ENCODE measurements at places on chromosomes 16 and 17.
A peak's percentile ranks its signal among the peaks of the same experiment; 100 is the strongest.

GRCh38 chr16:14489460-14489859, 140.6 kb downstream of the PARN start:
- DNase-seq: peak; percentile 37

- no peak for DNase-seq
These were observed 397 bp downstream of the CDC42EP4 start for GRCh38 chr17:73311428-73311780.

GRCh38 chr17:69724238-69724637, 309.7 kb downstream of the MAP2K6 start:
- no peak for DNase-seq

DNA sequence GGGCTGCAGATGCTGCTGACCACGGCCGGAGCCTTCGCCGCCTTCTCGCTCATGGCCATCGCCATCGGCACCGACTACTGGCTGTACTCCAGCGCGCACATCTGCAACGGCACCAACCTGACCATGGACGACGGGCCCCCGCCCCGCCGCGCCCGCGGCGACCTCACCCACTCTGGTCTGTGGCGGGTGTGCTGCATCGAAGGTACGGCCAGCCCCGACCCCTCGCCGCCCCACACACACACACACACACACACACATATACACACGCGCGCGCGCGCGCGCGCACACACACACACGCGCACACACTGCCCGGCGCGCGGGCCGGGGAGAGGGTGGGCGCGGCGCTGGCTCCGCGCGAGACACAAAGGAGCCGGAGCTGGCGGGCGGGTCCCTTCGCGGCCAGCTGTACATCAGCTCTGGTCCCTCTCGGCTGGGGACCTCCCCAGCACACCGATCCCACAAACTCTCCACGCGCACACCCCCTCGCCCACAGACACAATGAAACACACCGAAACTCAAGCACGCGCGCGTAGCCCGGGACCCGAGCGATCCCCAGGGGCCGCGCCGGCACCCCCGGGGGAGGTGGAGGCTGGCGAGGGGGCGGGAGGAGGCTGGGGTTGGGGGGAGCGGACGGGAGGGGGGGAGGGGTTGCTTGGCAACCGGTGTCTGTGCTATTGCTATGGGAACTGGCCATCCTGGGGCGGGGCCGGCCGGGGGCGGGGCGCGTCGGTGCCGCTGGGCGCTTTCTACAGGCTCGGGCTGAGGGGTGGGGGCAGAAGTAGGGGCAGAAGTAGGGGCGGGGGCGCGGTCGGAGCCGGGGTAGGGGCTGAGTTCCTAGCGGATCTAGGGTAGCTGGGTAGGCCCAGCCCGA, 658 bp downstream of the CACNG4 start:
- DNase-seq: peak; percentile 75

DNA sequence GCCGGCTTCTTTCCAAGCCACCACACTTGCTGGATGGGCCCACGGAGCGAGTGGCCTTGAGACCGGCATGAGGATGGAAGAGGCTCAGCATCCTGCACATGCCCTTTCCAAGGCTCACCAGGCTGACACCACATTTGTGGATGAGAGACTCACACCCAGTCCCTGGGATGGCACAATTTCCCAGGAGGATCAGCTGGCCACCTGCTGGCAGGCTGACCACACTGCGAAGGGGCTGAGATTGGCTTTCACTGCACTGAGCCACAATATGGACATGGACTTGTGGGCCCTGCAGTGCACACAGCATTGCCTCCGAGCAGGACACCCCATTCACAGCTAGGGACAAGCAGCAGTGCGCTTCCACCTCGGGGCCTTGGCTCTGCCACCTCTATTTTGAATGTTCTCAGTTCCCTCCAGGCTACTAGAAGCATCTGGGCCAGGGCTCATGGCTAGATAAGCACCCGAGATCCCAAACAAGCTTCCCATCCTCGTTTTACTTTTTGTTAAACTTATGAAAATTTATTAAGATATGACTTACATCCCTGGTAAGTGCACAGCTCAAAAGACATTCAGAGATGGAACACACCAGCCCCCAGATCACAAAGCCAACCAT, 25.3 kb upstream of the KSR1 start:
- DNase-seq: peak; percentile 80

DNA sequence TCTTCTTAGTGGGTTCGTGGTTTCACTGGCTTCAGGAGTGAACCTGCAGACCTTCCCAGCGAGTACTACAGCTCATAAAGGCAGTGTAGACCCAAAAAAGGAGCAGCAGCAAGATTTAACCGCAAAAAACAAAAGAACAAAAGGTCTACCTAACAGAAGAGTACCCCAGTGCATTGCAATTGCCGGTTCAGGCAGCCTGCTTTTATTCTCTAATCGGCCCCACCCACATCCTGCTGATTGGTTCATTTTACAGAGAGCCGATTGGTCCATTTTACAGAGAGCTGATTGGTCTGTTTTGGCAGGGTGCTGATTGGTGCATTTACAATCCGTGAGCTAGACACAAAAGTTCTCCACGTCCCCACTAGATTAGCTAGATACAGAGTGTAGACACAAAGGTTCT, 2.0 kb upstream of the ARRB2 start:
- DNase-seq: peak; percentile 76

GRCh38 chr17:2056206-2057174, 1.6 kb downstream of the HIC1 start:
- no peak for DNase-seq

DNA sequence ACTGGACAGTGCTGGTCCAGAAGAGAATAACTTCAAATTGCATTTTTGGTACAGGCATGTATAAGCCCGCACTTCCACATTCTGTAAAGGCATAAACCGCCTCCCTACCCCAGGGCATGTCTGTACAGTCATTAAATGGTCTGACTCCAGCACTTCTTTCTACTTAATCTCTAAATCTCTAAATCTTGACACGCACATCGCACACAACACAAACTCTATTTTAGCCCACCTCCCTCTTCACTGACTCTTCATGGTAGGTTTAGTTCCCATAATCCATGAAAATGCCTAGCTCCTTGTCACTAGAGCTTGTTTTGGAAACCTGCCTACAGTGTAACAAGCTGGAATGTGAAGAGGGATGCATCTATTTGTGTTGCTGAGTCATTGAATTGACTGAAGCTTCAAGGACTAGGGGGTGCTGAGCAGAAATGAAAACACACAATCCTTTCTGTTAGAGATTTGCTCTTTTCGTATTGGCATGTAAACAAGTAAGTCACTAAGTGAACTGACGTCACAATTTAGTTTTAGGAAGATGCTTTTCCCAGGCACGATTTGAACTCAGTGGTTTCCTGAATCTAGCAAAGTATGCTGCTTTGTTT, 1.6 kb upstream of the DUSP14 start:
- DNase-seq: no peak

GRCh38 chr17:36144014-36144413, 32.4 kb downstream of the TBC1D3B start:
- no peak for DNase-seq

Measured in Caco-2 (cell line).